ENCODE measurements at places on chromosomes 5 and 9.

GRCh38 chr9:98130576-98131228 lies 11.7 kb upstream of the TRIM14 start:
- no peak for DNase-seq
- no peaks in the 10 kb centered on the region for H3K4me1 ChIP-seq
- no peak overlapping the region for H3K4me3 ChIP-seq
- no peaks in the 10 kb centered on the region for H3K27me3 ChIP-seq

DNA sequence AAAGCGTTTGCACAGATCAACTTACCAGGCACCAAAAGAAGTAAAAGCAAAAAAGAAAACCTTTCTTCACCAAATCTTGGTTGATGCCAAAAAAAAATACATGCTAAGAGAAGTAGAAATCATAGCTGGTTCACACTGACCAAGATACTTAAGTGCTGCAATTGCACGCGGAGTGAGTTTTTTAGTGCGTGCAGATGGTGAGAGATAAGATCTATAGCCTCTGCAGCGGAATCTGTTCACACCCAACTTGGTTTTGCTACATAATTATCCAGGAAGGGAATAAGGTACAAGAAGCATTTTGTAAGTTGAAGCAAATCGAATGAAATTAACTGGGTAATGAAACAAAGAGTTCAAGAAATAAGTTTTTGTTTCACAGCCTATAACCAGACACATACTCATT lies 36.4 kb upstream of the CCDC152 start:
- DNase-seq: peak; percentile 13
- H3K4me1 ChIP-seq: no peaks in the 10 kb centered on the region
- no peak overlapping the region for H3K27ac ChIP-seq
- H3K4me3 ChIP-seq: no peak overlapping the region
- peaks cover 22% of the 10 kb centered on the region for H3K27me3 ChIP-seq

- no peak for DNase-seq
- peaks cover 27% of the 10 kb centered on the region for H3K4me1 ChIP-seq
- H3K27ac ChIP-seq: no peak overlapping the region
- H3K36me3 ChIP-seq: no peaks in the 10 kb centered on the region
- peaks cover 15% of the 10 kb centered on the region for H3K27me3 ChIP-seq
- no peak overlapping the region for H3K4me3 ChIP-seq
These were observed 126.7 kb downstream of the C9orf50 start for GRCh38 chr9:129494113-129494789.

DNA sequence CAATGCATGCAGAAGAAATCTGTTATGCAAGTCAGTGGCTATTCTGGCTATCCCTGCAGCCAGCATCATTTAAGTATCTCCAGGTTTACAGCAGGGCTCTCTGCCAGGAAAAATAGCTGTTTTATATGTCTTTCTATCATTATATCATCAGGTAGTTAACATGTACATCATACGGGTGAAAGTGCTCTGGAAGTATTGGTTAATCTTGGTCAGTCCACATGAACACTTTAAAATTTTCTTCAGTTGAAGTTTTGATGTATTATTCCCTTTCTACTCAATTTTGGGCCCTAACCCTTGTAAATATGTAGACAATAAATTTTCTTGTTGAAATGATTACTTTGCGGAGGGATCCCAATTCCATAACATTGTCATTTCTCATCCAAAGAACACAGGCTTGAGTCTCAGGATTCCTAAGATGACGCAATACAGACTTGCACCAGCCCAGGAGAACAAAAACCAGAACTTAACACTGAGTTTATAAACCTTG lies 67.5 kb downstream of the SEMA6A start:
- H3K27me3 ChIP-seq: no peaks in the 10 kb centered on the region
- no peaks in the 10 kb centered on the region for H3K36me3 ChIP-seq
- H3K4me3 ChIP-seq: no peak overlapping the region
- no peak for DNase-seq

- DNase-seq: no peak
- no peaks in the 10 kb centered on the region for H3K36me3 ChIP-seq
- no peaks in the 10 kb centered on the region for H3K4me1 ChIP-seq
- no peak overlapping the region for H3K27ac ChIP-seq
- peaks cover 2% of the 10 kb centered on the region for H3K27me3 ChIP-seq
These were observed 19.3 kb downstream of the SPZ1 start for GRCh38 chr5:80339116-80339515.

DNA sequence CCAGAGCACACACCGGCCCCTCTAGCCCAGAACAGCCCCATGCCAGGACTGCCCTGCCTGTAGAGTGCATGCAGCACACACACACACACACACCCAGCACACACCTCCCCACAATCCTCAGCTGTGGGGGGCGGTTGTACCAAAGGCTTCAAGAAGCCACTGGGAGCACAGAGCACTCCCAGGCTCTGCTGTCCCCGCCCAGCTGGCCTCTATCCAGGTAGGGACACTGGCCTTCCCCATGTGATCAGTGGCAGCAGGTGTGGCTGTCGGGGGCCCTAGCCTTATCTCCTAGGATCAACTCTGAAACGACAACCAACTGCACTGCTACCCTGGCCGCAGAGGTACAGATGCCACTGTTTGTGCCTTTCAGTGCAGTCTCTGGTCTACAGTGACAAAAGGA lies 2.0 kb downstream of the ANAPC2 start:
- H3K27me3 ChIP-seq: no peaks in the 10 kb centered on the region
- DNase-seq: no peak
- peaks cover 44% of the 10 kb centered on the region for H3K4me1 ChIP-seq
- no peak overlapping the region for H3K27ac ChIP-seq
- H3K36me3 ChIP-seq: peaks cover 77% of the 10 kb centered on the region

- H3K27me3 ChIP-seq: no peaks in the 10 kb centered on the region
- no peaks in the 10 kb centered on the region for H3K36me3 ChIP-seq
- H3K4me3 ChIP-seq: no peak overlapping the region
- H3K4me1 ChIP-seq: peaks cover 55% of the 10 kb centered on the region
These were observed 59.8 kb upstream of the ABCA1 start for GRCh38 chr9:104987743-104988142.

- H3K4me3 ChIP-seq: no peak overlapping the region
- no peaks in the 10 kb centered on the region for H3K4me1 ChIP-seq
- H3K27ac ChIP-seq: no peak overlapping the region
- no peak for DNase-seq
- no peaks in the 10 kb centered on the region for H3K27me3 ChIP-seq
- H3K36me3 ChIP-seq: no peaks in the 10 kb centered on the region
These were observed 61.1 kb upstream of the IFNE start for GRCh38 chr9:21543187-21543586.

DNA sequence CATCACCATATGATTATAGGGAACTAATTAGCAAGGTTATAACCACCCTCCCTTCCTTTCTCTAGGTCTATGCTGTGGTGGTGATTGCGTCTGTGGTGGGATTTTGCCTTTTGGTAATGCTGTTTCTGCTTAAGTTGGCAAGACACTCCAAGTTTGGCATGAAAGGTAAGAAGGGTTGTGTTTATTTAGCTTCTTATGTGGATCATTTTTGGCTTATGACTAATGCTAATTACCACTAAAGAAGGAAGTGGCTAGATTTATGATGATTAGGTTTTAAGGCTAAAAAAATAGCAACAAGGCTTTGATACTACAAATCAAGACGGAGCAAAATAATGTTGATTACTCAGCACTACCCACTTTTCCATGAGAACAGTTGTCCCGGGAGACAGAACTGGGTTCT lies 82.4 kb downstream of the NTRK2 start:
- H3K27ac ChIP-seq: no peak overlapping the region
- no peaks in the 10 kb centered on the region for H3K27me3 ChIP-seq
- H3K4me3 ChIP-seq: no peak overlapping the region

DNA sequence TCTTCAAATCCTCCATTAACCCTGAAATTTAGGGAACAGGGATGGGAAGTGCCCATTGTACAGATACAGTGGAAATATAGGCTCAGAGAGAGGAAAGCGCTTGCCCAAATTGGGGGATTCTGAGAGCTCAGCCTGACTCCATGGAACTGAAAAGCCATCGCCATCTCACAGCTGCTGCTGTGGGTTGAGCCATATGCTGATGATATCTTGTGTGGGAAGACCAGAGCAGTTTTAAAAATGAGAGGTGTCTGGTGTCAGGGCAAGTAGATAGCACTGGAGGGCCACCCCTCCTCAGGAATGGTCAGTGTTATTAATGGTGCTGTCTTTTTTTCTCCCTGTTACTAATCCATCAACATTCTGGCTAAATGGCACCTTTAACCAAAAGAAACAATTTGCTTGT lies 50.9 kb upstream of the C5orf58 start:
- no peaks in the 10 kb centered on the region for H3K27me3 ChIP-seq
- no peaks in the 10 kb centered on the region for H3K36me3 ChIP-seq
- no peaks in the 10 kb centered on the region for H3K4me1 ChIP-seq
- DNase-seq: no peak
- no peak overlapping the region for H3K27ac ChIP-seq
